ENCODE measurements at places on chromosomes 11 and 22. TPM values are rescaled to one million over a fixed set of nuclear protein-coding genes. Genes with fewer than 3 reads are reported as not detected.
A peak's percentile ranks its signal among the peaks of the same experiment; 100 is the strongest.

GRCh38 chr11:1195682-1196515 lies 27.0 kb upstream of the MUC5B start:
- H3K27ac ChIP-seq: peak overlapping the region; percentile 24
- H3K4me1 ChIP-seq: no peaks in the 10 kb centered on the region
- H3K27me3 ChIP-seq: peaks cover 5% of the 10 kb centered on the region
- no peaks in the 10 kb centered on the region for H3K36me3 ChIP-seq
- H3K4me3 ChIP-seq: no peak overlapping the region
- DNase-seq: peak; percentile 3

GRCh38 chr11:32387411-32387810 lies 47.9 kb downstream of the WT1 start:
- H3K27ac ChIP-seq: no peak overlapping the region
- peaks cover 2% of the 10 kb centered on the region for H3K36me3 ChIP-seq
- peaks cover 3% of the 10 kb centered on the region for H3K4me1 ChIP-seq

DNA sequence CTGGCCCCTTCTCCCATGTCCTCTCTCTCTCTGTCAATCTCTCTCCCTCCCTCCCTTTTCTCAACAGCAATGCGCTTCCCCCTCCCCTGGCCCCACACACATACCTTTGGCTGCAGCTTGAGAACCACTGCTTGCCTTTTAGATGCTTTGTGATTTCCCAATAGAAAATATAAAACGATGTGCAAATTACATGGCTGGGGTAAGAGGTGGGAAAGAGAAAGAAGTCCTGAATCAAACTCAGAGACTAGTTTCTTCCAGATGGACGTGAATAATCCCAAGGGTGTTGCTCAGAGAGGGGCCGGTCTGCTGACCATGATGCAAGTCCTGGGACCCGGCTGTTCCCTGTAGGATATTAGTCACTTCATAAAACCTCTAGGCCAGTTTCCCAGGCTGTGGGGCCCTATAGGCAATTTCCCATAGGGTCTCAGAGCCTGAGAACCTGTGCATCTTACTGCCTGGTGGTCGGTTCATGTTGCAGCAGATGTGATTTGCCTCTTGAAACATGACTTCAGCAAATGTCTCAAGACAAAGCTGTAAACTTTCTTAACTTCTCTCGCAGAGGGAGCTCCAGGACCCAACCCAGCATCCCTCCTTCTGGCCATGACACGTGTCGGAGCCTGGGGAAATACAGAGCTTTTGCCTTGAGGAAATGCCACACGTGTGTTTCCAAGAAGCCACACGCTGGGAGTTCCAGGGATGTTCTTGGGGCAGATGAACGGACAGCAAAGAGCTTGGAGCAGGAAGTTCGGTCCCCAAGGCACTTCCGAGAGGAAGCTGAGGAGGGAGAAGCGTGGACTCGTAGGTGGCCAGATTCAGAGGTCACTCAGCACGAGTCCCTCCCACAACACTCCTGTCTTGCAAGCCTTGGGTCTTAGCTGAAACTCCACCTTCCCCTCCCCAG lies 34.5 kb upstream of the ETS1 start:
- H3K4me3 ChIP-seq: no peak overlapping the region
- no peaks in the 10 kb centered on the region for H3K27me3 ChIP-seq
- H3K36me3 ChIP-seq: no peaks in the 10 kb centered on the region
- peak overlapping the region; percentile 98 for H3K27ac ChIP-seq
- H3K4me1 ChIP-seq: peaks cover 78% of the 10 kb centered on the region

- peaks cover 70% of the 10 kb centered on the region for H3K27me3 ChIP-seq
- no peak for DNase-seq
- no peak overlapping the region for H3K4me3 ChIP-seq
- no peak overlapping the region for H3K27ac ChIP-seq
Observed at GRCh38 chr11:119734788-119735187, 5.8 kb upstream of the NECTIN1 start.

DNA sequence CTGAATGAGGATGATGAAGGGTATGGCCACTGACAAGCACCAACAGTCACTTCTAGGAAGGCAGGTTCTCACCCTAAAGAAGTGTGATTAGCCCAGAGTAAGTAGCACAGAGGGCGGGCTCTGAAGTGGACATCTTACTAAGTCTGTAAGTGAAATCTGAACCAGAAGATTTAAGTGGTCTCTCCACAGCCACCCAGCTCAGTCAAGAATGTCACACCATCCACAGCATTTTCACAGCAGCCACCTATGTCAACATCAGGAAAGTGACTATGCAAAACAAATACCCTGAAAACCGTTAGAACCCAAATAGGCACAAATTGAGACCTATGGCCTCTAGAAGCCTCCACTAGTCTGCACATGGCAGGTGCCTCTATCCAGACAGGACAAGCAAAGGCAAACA lies 23.0 kb upstream of the STK33 start:
- H3K27ac ChIP-seq: no peak overlapping the region
- H3K36me3 ChIP-seq: peaks cover 18% of the 10 kb centered on the region
- H3K4me1 ChIP-seq: peaks cover 10% of the 10 kb centered on the region
- no peak overlapping the region for H3K4me3 ChIP-seq
- H3K27me3 ChIP-seq: no peaks in the 10 kb centered on the region

The MMP26 gene
- not detected for total RNA-seq

The PHOX2A gene
- total RNA-seq: not detected

DNA sequence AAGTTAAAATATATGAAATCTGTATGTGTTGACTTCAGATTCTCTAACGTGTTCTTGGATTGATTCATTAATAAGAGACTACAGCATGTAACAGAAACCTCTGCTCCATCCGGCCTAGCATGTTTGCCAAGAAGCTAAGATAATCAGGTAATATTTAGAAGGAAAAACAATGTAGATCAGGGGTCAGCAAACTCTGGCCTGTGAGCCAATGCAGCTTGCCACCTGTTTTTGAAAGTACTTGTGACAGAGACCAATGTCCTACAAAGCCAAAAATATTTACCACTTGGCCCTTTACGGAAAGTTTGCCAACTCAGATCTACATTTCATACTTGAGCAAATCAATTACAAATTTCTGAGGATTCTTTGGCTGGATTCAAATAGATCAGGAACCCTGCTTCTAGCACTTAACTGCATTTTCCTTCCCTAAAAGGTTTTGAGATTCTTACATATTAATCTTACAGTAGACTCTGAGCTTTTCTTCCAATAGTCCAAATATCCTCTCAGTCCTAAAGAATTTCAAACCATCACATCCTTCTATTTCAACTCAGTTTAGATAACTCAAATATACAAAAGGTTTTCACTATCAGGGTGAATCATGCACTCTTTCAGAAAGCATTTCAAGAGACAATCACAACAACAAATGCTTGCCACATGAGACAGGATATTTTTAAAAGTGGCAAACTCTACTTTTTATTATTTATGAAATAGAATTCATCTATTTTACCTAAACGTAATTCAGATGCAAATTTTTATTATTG lies 29.5 kb downstream of the APOL5 start:
- H3K36me3 ChIP-seq: no peaks in the 10 kb centered on the region
- H3K4me3 ChIP-seq: no peak overlapping the region
- H3K4me1 ChIP-seq: no peaks in the 10 kb centered on the region
- no peak overlapping the region for H3K27ac ChIP-seq
- no peak for DNase-seq

The PRG3 gene
- not detected for total RNA-seq

DNA sequence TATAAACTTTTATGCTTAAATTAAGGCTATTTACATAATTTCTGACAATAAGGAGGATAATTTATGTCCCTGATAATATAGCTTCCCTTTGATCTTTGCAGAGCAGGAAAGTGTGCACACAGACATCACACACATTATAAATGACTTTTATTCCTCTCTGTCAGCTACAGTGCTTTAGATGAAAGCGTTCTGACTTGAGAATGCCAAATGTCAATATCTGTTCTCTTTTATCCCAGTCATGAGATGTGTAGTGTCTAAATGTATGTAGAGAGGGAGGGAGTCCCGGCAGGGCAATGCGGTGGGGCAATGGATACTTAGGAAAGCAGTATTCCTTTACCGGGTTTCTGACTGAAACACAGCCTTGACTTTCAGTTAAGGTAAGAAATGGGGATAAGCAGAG lies 225.4 kb upstream of the CHORDC1 start:
- H3K27me3 ChIP-seq: no peaks in the 10 kb centered on the region
- peaks cover 11% of the 10 kb centered on the region for H3K4me1 ChIP-seq
- no peak for DNase-seq
- no peak overlapping the region for H3K4me3 ChIP-seq
- H3K36me3 ChIP-seq: no peaks in the 10 kb centered on the region
- no peak overlapping the region for H3K27ac ChIP-seq

The ZP1 gene
- total RNA-seq: not detected

- no peaks in the 10 kb centered on the region for H3K36me3 ChIP-seq
- no peak overlapping the region for H3K27ac ChIP-seq
- no peaks in the 10 kb centered on the region for H3K4me1 ChIP-seq
- no peak overlapping the region for H3K4me3 ChIP-seq
- no peak for DNase-seq
- peaks cover 32% of the 10 kb centered on the region for H3K27me3 ChIP-seq
Observed at GRCh38 chr11:33936725-33937604, 45.1 kb upstream of the LMO2 start.

The TMEM151A gene
- 0.16 TPM for total RNA-seq

The TYMP gene
- 22.3 TPM for total RNA-seq

DNA sequence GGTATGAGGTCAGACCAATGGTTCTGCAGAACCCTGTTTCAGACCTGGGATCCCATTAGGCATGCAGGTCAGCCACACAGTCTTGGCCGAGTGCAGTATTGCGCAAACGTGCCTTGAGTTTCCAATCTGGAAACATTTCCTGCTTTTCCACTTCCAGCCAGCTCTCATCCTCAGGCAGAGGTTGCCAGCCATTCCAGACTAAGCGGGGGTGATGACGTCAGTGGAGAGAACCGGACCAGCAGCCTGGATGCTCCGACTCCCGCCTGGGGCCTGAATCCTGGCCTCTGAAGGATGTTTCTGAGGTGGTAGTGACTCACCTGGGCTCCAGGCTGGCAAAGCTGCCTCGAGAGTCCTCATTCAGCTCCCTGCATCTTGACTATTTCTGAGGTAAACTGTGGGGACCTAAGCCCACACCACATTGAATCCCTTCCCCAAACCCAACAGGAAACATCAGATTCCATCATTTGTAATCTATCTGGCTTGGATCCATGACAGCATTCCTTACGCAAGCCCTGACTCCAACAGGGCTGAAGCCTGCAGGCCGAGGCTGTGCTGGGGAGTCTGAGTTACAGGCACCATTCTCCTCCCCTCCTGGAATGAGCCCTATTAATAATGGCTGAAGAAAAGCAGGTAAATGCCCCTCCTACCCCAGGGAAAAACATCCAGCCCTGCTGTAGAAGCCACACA lies 83.0 kb downstream of the ABTB2 start:
- H3K36me3 ChIP-seq: no peaks in the 10 kb centered on the region
- H3K4me1 ChIP-seq: no peaks in the 10 kb centered on the region
- no peak overlapping the region for H3K4me3 ChIP-seq
- no peak for DNase-seq
- H3K27ac ChIP-seq: no peak overlapping the region
- H3K27me3 ChIP-seq: peaks cover 14% of the 10 kb centered on the region

The GLB1L2 gene
- total RNA-seq: 0.73 TPM

DNA sequence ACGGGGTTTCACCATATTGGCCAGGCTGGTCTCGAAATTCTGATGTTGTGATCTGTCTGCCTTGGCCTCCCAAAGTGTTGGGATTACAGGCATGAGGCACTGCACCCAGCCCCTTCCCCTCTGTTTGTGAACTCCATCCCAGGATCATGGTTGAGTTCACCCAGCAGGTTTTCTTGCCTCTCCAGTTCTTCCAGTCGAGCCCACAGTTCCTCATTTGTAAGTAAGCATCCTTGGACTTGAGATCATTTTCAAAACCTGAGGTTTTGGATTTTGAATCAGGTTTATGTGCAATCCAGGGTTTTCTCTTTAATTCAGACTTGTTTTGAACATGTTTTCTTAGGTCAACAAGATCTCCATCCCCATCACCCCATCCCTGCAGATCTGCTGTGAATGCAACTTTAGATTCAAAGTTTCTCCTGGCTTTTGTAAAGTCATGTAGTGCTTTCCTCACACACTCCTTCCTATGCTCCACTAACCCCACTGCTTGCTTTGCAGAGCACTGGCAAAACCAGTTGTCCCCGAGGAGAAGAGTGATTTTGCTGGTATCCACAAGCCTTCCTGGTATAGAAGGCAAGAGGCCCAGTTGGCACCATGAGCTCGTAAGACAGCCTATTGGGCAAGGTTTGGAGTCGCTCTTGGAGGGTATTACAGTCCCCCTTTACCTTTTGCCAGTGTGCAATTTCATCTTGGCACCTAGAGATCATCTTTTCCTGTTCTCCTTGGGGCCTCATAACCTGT lies 14.7 kb upstream of the VPREB1 start:
- DNase-seq: no peak
- peaks cover 2% of the 10 kb centered on the region for H3K36me3 ChIP-seq
- no peak overlapping the region for H3K4me3 ChIP-seq
- H3K4me1 ChIP-seq: no peaks in the 10 kb centered on the region

- H3K27ac ChIP-seq: no peak overlapping the region
- H3K4me3 ChIP-seq: no peak overlapping the region
- peaks cover 2% of the 10 kb centered on the region for H3K36me3 ChIP-seq
- DNase-seq: no peak
- H3K4me1 ChIP-seq: peaks cover 7% of the 10 kb centered on the region
- H3K27me3 ChIP-seq: no peaks in the 10 kb centered on the region
Observed at GRCh38 chr22:29729161-29729560, 9.4 kb downstream of the CABP7 start.

GRCh38 chr11:75663808-75664207 lies 5.0 kb downstream of the MAP6 start:
- H3K4me1 ChIP-seq: peaks cover 10% of the 10 kb centered on the region
- peaks cover 6% of the 10 kb centered on the region for H3K36me3 ChIP-seq
- no peak for DNase-seq
- H3K27ac ChIP-seq: no peak overlapping the region
- no peak overlapping the region for H3K4me3 ChIP-seq

The EFCAB6 gene
- total RNA-seq: not detected
